ENCODE measurements at places on chromosomes 2 and 18.

GRCh38 chr2:41024816-41025215, 572.9 kb upstream of the SLC8A1 start:
- DNase-seq, result no peak

DNA sequence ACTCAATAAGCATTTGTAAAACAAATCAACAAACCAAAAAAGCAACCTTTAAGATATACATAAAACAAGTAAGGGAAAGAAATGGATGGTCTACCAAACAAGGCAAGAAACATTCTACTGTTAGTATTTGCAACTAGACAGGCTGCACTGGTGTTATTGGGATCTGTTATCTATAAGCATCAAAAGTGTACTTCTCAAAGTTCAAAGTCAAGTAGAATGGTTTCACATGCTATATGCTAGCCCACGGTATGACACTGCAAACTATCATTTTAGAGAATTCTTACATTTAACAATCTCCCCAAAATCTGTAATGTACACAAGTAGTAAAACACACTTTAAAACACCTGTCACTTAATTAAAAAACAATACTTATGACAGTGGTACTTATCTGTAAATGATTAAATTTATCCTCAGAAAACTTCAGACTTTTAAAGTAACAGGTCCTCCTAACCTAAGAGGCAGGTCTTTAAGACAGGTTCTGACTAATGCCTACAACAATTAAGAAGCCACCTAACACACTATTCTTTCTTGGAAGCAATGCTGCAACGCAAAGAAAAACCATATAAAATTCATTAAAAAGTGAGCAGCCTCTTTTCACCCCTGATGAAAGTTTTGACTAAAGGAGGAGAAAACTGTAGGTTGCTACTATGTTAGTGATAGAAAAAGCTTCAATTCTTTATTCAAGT, 34.8 kb downstream of the SMAD2 start:
- DNase-seq, result no peak

GRCh38 chr2:23093513-23093912, 291.5 kb upstream of the KLHL29 start:
- no peak for DNase-seq

- DNase-seq, result no peak
Observed at GRCh38 chr2:193523662-193524061, 1328.9 kb upstream of the TMEFF2 start.

- peak; percentile 44 for DNase-seq
Observed at GRCh38 chr2:136239079-136239685, 121.2 kb upstream of the CXCR4 start.

DNA sequence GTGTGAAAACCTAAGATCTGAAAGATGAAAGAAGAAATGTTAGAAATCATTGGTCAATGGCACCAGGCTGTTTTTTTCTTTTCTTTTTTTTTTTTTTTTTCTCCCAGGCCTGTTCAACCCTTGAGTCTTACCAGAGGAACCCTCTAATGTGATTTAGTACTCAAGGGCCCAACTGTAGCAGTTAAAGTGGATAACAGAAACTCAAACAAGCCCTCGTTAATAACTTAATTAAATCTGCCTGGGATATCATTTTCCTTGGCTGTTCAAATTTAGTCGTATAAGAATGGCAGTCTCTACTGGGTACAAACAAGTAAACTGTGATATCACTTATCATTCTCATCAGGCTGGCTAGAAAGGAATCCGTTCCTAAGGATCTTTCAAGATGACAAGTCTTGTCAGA, 16.5 kb downstream of the ARL4C start:
- no peak for DNase-seq

DNA sequence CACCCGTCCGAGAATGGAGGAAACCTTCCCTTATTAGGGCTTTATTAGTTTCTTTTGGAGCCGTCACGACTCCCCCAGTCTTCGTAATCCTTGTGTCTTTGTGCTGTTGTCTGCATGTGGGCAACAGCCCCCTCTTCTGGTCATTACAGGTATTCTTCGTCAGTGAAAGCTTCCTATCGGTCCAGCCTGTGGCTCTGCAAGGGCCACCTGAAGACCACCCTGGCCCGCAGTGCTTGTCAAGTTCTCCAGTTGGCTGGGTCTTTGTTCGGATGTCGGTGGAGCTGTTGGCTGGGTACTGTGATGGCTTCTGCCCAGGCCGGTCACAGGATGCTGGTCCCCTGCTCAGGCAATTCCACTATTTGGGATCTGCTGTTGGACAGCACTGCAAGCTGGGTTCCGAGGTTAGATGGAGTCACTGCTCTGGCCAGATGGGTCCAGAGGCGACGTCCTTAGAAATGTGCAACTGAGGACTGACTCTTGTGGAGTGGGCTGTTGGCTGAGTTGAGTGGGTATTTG, 19.2 kb downstream of the E2F6 start:
- peak; percentile 52 for DNase-seq

- no peak for DNase-seq
Observed at GRCh38 chr18:35610089-35610488, 28.5 kb downstream of the GALNT1 start.

DNA sequence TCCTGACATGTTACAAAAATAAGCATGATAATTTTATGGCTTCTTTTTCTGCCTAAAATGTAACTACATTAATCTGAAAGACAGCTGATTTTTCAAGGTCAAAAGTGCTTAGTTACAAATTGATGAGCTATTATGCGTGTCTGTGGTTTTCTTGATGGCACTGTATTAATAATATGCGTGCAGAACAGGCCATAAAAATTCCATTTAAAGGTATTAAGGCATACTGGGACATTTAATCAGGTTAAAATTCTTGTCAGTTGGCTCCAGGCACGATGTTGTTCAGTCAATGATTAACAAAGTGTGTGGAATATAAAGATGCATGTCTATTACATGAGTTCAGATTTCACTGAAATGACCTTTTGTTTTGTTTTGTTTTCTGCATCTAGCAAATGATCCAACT, 420.1 kb upstream of the ZNF804A start:
- no peak for DNase-seq

- DNase-seq, result peak; percentile 43
Observed at GRCh38 chr18:48815581-48816324, 135.0 kb downstream of the SMAD7 start.

GRCh38 chr2:105256431-105257047, 15.0 kb downstream of the GPR45 start:
- DNase-seq, result no peak

DNA sequence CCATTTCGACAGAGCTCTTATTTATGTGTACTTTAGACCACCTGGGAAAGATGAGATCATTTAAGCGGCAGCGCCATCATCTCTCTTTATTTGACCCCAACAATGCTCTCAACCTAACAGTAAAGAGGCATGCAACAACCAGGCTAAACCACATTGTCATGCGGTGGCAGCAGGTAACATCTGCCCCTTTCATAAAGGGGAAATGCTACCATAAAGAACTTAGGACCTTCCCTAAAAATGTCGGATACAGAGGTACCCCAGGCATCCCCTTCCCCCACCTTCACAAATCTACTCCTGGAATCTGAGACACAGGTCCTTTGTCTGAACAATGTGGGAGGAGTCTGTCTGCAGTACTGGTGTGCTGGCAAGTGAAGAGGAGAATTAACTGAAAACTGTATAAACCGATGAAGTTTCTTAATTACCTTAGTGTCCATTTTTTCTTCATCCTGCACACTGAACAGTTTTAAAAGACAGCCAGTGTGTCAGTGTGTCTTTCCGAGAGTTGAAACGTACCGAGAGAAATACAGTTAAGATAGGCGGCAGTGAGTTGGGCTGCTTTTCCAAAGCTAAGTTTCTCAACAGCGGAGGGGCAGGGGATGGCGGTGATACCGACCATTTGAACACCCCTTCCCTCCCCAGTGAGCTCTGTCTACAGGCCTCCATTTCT, 1.9 kb downstream of the MEX3C start:
- no peak for DNase-seq
